Brain microvascular endothelial cell (primary cell): ENCODE measurements at places on chromosomes 7 and 10.

GRCh38 chr10:69451784-69452251, 553 bp downstream of the TSPAN15 start:
- no peak for DNase-seq

DNA sequence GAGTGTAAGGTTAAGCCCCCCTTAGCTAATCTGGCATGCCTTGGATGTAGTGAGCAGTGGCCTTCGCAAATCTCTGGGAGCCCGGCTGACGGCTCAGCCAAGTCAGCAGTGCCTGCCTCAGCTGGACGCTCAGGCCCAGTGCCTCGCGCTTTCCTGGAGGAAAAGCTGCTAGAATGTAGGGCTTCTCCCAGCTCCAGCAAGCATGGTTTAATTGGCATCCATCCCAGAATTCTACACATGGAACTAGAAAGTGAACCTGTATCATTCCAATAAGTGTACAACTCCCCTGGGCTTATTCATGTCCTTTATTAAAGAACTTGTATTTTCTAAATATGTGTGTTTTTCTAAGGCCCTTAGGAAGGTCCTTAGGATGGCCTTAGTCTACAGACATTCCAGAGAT, 287.8 kb upstream of the SHH start:
- DNase-seq, result no peak

DNA sequence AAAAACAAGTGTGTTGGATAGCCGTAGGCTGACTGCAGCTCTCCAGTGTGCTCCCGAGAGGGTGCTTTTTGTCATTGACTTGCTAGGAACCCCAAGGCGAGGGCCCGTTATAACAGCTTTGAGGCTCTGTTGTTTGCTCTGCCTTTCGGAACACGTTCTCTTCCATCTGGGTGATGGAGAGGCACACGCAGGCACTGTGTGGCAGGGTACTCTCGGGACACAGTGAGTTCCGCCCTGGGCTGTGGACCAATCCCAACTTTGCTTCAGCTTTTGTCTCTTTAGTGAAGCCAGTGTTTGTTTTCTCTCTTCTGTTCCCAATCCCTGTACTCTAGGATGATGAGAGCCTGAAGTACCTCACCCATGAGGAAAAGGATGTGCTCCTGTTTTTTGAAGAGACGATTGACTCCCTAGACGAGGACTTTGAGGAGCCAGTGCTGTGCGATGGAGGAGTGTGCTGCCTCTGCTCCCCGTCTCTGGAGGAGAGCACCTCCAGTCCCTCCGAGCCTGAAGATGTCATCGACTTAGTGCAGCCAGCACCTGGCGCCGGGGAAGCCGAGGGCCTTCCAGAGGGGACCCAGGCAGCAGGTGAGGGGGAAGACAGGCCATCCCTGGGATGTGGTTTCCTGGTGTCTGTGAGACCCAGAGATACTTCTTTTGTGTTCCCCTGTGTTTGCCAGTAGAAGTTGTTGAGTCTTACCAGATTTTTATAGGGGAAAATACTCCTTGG, 43.2 kb downstream of the PROSER2 start:
- no peak for DNase-seq

DNA sequence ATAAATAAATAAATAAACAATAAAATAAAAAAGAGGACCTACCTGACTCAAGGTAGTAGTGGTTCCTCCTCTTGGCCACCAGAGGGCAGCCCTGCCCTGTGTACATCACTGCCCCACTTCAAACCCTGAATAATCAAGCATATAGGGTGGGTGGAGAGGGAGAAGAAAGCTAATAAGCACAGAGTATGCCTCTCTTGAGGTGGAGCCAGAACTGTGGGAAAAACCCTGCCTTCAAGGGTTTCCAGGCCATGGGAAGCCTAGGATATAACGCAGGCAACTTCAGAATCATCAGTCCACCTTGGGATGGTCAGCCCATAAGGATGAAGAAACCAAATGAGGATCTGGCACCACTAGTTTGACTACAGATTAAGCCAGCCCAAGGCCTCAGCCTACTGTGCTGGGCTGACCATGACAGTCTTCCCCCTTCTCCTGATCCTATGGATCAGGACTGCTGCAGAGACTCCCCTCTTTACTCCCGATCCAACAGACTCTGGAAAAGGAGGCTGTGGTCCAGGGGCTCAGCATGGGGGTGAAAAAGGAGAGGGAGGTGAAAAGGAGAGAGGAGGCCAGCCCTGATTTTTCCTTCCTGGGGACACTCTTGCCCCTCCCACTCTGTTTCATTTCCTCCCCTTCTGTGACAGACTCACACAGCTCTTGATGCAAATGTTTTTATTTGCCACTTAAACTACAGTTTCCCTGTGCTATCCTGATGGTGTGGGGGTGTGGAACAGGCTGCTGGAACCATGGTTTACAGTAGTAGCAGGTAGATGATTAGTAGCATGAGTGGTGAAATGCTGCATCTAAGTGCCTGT, 10.1 kb downstream of the AVPI1 start:
- DNase-seq, result no peak

DNA sequence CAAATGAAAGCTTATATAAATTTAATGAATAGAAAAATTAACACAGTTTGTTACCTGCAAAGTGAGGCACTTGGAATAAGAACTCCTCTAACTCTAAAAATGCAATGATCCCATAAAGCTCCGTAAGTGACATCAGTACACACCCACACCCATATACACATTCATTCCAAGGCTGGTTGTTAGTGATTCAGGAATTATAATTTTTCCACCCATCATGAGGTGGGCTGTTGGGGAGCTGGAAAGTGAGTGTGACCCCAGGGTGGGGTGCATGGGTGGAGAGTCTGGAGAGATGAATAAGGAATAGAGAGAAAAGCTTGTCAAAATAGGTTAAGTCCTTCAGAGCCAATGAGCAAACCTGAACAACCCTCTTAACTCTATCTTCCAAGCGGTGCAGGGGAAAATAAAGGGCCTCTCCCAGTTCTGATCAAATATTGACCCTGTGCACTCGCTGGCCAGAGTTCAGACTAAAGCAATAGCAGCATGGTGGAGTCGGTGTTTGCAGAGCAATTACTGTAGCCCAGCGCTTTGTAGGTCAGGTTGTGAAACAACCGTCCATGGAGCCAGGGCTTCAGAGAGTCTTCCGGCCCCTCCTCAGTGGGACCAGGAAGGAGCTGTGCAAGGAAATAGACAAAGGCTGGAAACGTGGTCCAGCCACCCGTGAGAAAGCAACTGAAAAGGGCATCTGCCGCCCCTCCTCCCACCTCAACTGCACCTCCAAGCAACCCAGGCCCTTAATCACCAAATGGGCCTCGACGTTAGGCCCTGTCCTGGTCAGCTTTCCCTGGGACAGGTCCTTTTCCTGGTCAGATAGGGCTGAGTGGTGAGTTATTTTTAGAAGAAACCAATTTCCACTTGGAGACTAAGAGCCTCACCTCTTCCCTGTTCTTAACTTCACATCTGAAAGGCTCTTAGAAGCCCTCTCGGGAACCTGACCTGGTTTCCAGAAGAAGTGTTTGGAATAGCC, 61.2 kb downstream of the SH3PXD2A start:
- DNase-seq, result no peak

DNA sequence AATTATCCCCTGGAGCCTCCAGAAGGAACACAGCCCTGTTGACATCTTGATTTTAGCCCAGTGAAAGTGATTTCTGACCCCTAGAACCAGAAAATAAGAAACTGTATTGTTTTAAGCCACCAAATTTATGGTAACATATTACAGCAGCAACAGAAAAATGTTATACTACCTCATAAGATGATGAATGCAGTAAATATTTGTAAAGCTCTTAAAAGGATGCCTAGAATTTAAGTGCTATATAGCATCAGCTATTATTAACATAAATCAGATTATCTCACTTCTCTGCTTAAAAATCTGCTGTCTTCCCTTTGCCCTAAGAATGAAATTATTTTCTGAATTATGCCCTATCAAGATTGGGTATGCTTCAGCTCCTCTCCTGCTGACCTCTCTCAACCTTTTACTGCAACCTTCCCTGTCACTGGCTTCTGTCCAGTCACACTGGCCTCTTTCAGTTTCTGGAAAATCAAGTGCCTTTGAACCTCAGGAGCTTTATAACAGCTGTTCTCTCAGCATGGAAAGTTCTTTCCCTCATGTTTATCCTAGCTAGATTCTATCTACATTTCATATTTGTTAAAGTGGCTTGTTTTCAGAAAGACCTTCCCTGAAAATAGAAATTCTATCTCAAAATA, 78.9 kb downstream of the GPR37 start:
- no peak for DNase-seq

DNA sequence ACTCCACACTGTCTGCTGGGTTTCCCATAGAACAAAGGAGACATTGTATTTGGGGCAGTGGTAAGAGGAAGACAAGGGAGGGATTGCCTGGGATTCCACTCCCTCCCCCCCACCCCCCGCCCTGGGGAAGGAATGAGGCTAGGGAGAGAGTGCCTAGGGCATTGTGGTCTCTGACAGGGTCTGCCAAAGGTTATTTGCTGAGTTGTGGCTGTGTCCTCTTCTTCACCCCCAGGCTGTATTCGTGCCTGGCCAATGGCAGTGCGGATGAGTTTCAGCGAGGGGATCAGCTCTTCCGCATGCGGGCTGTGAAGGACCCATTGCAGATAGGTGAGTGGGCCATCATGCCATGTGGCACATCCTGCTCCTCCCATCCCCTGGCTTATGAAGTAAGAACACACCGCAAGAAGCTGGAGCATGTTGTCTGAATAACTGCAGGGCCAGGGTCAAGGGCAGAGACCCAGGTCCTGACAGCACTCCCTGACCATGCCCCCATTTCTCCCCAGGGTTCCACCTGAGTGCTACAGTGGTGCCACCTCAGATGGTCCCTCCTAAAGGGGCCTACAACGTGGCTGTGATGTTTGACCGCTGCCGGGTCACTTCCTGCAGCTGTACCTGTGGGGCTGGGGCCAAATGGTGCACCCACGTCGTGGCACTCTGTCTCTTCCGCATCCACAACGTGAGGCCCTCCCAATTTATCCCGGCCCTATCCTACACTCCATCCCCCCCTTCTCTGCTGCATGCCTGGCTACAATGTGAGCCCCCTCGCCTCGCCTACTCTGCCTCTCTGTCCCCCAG, 3.7 kb downstream of the ZSWIM8 start:
- DNase-seq, result no peak

DNA sequence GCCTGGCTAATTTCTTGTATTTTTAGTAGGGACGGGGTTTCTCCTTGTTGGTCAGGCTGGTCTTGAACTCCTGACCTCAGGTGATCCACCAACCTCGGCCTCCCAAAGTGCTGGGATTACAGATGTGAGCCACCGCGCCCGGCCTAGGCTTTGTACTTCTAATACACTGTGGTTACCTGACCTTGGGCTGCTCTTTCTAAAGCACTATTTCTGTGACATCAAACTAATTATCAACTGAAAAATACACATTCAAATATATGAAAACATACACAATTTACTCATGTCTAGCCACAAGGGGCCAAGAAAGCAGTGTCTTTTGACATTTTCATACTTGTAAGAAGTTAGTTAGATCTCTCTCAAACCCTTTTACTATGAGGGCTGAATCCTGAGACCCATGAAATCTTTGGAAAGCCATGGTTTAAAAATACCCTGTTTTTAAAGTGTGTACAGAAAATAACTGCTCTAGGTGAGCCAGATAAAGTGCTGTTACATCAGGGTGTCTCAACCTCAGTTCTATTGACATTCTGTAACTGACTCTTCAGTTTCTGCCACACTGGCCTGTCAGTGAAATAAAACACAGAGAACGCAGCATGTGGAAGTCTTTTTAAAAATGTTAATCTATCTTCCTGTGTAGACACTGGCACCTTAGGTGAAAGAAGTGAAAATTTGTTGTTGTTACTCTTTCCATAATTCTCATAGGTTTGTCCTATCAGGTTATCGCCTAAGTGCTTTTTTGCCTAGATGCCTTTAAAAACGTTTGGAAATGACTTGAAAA, 58.8 kb downstream of the CREM start:
- no peak for DNase-seq

GRCh38 chr10:6141296-6142151, 52.7 kb downstream of the RBM17 start:
- peak; percentile 87 for DNase-seq

GRCh38 chr7:24889611-24890010, 90.4 kb downstream of the OSBPL3 start:
- no peak for DNase-seq

GRCh38 chr7:53351681-53352080, 316.2 kb downstream of the POM121L12 start:
- no peak for DNase-seq

GRCh38 chr7:113797420-113798010, 121.3 kb downstream of the PPP1R3A start:
- no peak for DNase-seq

DNA sequence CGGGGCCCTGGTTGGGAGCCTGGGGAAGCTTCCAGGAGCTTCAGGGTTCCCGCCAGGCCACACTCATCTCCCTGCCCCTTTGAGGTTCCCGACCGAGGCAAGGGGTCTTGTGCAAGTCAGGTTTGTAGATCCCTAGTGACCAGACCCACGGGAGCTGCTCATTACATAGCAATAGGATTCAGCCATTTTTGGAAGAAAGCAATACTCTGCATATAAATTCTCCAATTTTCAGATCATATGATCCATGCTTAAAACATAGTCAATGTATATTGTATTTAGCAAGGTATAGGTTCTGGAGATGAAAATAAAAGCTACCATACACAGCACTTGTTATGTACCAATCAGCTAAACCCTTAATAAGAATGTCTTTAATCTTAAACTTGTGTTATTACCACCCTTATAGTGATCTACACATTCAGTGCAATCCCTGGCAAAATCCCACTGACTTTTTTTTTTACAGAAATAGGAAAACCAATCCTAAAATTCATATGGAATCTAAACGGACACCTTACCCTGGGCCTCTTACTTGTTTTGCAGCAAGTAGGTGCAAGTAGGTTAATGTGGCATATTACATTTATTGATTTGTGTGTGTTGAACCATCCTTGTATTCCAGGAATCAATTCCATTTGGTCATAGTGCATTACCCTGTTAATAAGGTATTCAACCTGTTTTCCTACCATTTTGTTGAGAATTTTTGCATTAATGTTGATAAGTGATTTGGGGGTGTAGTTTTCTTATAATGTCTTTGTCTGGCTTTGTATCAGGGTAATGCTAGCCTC, 13.8 kb upstream of the FKBP9 start:
- DNase-seq, result no peak

- no peak for DNase-seq
Measured at GRCh38 chr7:111752022-111752582, 189.8 kb upstream of the IMMP2L start.

- no peak for DNase-seq
Measured at GRCh38 chr7:151493083-151493482, 26.6 kb downstream of the RHEB start.

DNA sequence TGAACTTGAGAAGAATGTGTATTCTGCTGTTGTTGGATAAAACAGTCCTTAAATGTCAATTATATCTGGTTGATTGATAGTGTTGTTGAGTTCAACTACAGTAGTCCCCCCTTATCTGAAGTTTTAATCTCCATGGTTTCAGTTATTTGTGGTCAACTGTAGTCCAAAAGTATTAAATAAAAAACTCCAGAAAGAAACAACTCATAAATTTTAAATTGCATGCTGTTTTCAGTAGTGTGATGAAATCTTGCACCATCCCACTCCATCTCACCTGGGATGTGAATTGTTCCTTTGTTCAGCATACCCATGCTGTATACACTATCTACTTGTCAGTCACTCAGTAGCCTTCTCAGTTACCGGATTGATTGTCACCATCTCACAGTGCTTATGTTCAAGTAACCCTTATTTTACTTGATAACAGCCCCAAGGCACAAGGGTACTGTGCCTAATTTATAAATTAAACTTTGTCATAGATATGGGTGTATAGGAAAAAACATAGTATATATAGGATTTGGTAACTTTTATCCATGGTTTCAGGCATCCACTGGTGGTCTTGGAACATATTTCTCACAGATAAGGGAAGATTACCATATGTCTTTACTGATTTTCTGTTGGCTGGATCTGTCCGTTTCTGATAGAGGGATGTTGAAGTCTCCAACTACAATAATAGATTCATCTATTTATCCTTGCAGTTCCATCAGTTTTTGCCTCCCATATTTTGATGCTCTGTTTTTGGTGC, 57.1 kb downstream of the AOAH start:
- no peak for DNase-seq
